Kidney (tissue), 22 donors: ENCODE measurements at places on chromosomes 7 and 10.

GRCh38 chr7:71972534-71972933 is 439.6 kb downstream of the CALN1 start:
- H3K4me3 ChIP-seq = no peak overlapping the region
- no peaks in the 10 kb centered on the region for H3K36me3 ChIP-seq
- no peaks in the 10 kb centered on the region for H3K27me3 ChIP-seq
- no peak overlapping the region for H3K27ac ChIP-seq

DNA sequence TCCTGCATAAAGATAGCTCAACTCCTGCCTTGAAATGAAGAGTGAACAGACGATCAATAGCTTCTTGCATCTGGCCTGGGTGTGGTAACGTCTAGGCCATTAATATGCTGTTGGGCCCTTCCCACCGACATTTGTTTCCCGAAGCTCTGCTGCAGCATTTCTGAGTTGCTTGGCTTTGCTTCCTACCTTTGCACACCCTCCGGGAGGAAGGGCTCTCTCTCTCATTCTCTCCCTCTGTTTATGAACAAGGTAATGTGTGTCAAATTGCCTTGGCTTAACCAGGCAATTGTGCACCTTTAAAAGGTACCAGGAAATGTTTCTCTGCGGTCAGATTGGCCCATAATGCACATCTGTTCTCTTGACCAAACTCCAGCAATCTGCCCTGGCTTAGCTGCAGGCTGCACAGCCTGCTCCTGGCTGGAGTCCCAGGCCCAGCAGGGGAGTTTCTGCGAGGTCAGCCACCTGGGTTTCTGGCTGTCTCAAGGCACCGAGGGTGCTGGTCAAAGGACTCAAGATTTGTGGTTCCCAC is 223.7 kb downstream of the SNX10 start:
- no peak overlapping the region for H3K4me3 ChIP-seq
- no peaks in the 10 kb centered on the region for H3K4me1 ChIP-seq
- DNase-seq = no peak
- no peaks in the 10 kb centered on the region for H3K27me3 ChIP-seq
- H3K36me3 ChIP-seq = no peaks in the 10 kb centered on the region
- H3K27ac ChIP-seq = no peak overlapping the region

GRCh38 chr7:134457210-134457609 is 1.7 kb downstream of the AKR1B1 start:
- no peaks in the 10 kb centered on the region for H3K27me3 ChIP-seq
- H3K27ac ChIP-seq = no peak overlapping the region
- no peak overlapping the region for H3K4me3 ChIP-seq
- no peak for DNase-seq

GRCh38 chr7:100477871-100478267 is 1.1 kb downstream of the TSC22D4 start:
- H3K27ac ChIP-seq = peak overlapping the region; percentile 72
- H3K4me1 ChIP-seq = peaks cover 27% of the 10 kb centered on the region
- peak; percentile 81 for DNase-seq
- H3K36me3 ChIP-seq = no peaks in the 10 kb centered on the region
- peak overlapping the region; percentile 69 for H3K4me3 ChIP-seq

- no peaks in the 10 kb centered on the region for H3K4me1 ChIP-seq
- no peak for DNase-seq
- H3K36me3 ChIP-seq = no peaks in the 10 kb centered on the region
- H3K27me3 ChIP-seq = no peaks in the 10 kb centered on the region
- H3K27ac ChIP-seq = no peak overlapping the region
Observed at GRCh38 chr10:132978542-132978941, 36.2 kb upstream of the CFAP46 start.

- no peak overlapping the region for H3K27ac ChIP-seq
- no peaks in the 10 kb centered on the region for H3K27me3 ChIP-seq
- H3K4me1 ChIP-seq = no peaks in the 10 kb centered on the region
- no peaks in the 10 kb centered on the region for H3K36me3 ChIP-seq
- DNase-seq = peak; percentile 81
- no peak overlapping the region for H3K4me3 ChIP-seq
Observed at GRCh38 chr7:84040355-84040754, 154.2 kb downstream of the SEMA3A start.

- no peaks in the 10 kb centered on the region for H3K36me3 ChIP-seq
- no peaks in the 10 kb centered on the region for H3K27me3 ChIP-seq
- no peak overlapping the region for H3K27ac ChIP-seq
- no peak for DNase-seq
Observed at GRCh38 chr7:90850066-90850465, 253.9 kb downstream of the CDK14 start.
